ENCODE measurements at places on chromosomes 11 and 22.

DNA sequence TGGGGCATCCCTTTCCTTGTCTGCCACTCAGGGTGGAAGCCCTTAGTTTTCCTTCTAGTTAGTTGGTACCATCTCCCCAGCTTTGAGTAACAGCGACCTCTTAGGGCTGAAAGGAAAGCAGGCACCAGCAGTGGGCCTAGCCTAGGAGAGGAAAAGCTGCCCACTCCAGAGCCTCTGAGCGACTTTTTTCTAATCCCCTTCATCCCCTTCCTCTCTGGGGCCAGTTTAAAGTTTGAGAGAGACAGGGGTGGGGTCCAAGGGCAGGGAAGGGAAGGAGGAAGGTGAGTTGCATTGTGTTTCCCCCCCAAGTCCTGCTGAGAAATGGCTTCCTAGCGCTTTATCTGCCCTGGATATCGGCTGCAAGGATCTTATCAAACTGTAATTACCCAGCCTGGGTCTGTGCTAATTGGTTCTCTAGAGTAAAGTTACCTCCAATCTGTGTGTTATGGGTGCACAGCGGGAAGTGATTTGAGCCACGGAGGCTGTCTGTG lies 573.9 kb upstream of the CADM1 start:
- peak; percentile 71 for DNase-seq

GRCh38 chr22:18024956-18025720 lies 777 bp upstream of the MICAL3 start:
- DNase-seq = no peak

- DNase-seq = peak; percentile 71
Observed at GRCh38 chr22:19149991-19150390, at the start of gene GSC2. GSC2 (minus strand) TSS chr22:19150292; CDS start chr22:19150283, 9 bp downstream.

GRCh38 chr22:17114173-17114897 lies 6.8 kb downstream of the TMEM121B start:
- DNase-seq = no peak

DNA sequence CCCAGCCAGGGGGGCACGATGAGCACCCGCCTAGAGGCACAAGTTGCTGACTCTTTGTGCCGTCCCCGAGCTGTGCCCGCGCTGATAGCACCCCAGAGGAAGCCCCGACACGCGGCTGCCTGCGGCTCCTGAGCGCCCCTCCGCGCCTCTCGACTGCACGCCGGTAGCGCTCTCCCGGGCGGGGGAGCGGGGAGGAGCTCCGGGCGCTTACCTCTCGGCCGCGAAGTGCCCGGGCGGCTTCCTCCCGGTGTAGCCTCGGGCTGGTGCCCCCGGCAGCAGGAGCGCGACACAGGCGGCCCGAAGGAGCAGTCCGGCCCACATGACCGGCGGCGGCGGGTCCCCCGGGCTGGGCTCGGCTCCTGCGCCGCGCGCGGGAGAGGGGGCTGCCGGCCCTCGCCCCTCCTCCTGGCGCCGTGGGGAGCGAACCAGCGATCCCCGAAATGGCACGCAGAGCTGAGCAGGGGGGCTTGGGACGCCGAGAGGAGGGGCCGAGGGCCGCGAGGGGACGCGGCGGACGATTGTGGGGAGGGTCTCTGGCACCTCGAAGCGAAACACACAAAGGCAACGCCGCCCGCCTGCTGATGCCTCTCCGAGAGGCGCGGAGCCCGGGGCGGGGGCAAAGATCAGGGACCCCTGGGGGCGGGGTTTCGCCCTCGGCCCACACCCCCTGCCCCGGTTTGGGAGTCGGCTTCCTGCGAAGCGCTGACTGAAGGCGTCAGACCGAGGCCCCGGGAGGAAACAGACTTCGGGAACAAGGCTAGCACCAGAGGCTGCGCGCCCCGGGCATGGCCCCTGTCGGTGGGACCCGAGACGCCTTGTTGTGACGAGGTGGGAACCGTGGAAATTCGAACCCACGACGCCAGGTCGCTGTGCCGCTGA lies at the start of gene VWCE:
VWCE (minus strand) TSS at position 600 of the 879 bp plus-strand sequence; CDS start at position 321, 279 bp downstream.
- peak; percentile 92 for DNase-seq

DNA sequence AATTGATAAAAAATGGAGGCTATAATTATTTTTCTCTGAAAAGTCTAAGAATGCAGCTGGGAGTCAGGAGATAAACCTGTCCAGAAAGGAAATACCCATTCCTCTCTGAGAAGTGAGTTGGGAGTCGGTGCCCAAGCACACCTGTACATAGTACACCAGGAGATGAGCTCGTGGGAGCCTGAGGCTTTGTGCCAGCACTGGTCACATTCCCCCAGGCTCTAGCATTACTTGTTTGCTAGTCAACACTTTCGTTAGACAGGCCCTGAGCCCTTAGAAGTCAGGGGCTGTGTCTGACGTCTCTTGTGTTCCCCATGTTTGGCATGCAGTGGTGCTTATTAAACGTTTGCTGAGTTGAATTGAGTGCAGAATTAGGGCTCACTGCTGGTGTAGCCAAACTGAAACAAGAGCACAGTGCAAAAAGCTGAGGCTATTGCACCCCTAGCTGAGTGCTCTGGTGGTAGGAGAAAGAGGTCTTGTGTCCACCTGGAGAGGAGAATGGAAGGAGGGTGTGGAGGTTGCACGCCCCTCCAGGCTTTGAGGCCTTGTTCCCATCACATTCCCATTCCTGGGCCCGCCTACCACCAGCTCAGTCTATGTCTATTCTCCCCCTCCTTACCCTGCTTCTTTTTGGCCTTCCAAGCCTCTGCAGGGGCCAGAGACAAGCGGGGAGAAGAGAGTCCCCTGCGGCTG lies 6.8 kb downstream of the ROBO4 start:
- peak; percentile 16 for DNase-seq

- DNase-seq = no peak
Observed at GRCh38 chr11:31957674-31958073, 133.2 kb upstream of the RCN1 start.

GRCh38 chr11:65572356-65573051 lies at the start of gene FAM89B:
FAM89B (plus strand) TSS chr11:65572538; CDS start chr11:65572670, 132 bp downstream.
- peak; percentile 87 for DNase-seq
